ENCODE measurements at places on chromosomes 3 and 15.

GRCh38 chr15:89975482-89976245 is 25.5 kb upstream of the ZNF710 start:
- no peak for DNase-seq

- no peak for DNase-seq
These were observed 120.5 kb upstream of the SAMMSON start for GRCh38 chr3:69879051-69879450.

DNA sequence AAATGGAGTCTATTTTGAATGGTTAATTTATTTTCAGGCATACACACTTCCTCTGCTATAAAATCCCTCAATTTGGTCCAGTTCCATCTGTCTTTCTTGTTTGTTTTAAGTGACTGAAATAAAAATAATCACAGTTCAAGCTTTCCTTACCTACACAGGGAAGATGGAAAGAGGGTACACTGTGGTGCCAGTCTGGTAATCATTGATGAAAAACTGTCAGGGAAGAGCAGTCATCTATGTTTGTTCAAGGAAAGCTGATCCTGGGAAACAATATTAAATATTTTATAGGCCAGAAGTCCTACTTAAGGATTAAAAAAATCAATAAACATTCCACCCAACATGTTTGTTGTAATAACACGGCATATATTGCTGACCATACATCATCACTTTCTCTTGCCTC is 115.2 kb upstream of the KCNMB2 start:
- no peak for DNase-seq

DNA sequence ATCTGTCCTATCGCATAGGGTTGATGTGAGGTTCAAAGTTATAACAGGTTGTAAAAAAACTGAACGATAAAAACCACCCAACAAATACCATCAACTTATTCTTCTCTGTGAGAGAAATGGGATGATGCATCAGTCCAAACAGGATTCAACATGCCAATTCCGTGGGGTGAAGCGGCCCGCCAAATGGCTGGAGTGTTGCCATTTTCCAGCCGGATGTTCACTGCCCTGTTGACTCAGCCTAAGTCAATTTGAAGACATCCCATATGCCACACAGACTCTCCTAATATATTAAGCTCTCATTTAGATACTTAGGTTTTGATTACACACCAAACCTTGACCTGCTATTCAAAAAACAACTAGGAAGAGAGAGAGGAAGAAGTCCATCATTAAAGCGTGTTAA is 311.1 kb downstream of the VPS13C start:
- no peak for DNase-seq

DNA sequence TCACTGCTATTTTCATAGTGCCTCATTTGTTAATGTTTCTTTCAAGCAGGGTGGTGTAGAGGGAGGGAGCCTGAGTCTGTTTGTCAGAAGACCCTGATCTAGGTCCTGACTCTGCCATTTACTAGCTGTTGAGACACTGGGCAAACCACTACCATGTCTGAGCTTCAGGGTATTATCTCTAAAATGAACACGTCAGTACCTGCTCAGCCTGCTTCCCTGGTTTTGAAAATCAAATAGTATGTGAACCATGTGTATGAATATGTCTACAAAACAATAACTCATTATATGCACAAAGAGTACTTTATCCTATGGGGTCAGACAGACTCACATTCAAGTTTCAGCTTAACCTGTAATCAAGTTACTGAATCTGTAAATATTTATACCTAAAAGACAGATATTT is 25.1 kb downstream of the SYNPR start:
- DNase-seq, result no peak

- DNase-seq, result no peak
These were observed 59.3 kb upstream of the OSTN start for GRCh38 chr3:191139736-191140135.

DNA sequence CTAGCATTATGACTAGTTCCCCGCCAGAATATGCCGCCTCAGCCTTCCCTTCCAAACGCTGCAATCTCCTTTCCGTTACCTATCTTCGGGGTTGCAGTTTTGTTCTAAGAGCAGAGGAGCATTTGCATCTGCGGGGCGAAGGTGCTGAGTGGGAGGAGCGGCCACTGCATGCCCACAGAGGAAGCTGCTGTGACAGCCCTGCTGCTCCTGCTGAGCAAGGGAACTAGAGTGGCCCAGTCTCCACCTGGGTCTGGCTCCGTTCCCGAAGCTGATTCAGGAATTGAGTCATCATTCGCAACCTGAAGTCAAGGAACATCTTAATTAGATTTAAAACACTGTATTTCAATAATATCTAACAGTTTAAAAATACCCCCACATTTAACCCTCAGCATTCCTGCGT is 98.2 kb upstream of the TJP1 start:
- DNase-seq, result no peak

- DNase-seq, result no peak
These were observed 22.9 kb upstream of the SLC4A7 start for GRCh38 chr3:27507111-27507510.

- no peak for DNase-seq
These were observed 23.0 kb upstream of the MUC20 start for GRCh38 chr3:195697582-195698324.

DNA sequence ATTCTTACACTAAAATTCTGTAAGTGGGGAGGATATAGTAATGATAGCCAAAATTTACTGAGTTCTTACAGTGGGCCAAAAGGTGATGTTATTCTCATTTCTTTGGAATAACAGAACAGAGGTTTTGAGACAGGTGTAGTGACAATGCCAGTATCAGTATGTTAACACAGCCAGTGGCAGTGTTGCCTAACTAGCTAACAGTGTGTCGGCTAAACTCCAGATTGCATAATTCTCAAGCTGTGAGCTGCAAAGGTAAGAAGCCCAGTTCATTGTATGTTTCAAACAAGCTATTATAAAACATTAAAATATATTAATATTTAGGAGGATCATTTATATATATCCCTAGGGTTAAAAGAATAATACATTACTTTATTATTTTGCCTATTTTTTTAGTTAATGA is 920 bp downstream of the SLC15A2 start:
- DNase-seq, result no peak

All from CD4-positive, alpha-beta T cell treated with Interleukin-6 at 100 ng/mL for 8 hours (primary cell).